ENCODE measurements at places on chromosomes 1 and 21. TPM values are rescaled to one million over a fixed set of nuclear protein-coding genes. Genes with fewer than 3 reads are reported as not detected.

ASB17 gene
- total RNA-seq = not detected

DNA sequence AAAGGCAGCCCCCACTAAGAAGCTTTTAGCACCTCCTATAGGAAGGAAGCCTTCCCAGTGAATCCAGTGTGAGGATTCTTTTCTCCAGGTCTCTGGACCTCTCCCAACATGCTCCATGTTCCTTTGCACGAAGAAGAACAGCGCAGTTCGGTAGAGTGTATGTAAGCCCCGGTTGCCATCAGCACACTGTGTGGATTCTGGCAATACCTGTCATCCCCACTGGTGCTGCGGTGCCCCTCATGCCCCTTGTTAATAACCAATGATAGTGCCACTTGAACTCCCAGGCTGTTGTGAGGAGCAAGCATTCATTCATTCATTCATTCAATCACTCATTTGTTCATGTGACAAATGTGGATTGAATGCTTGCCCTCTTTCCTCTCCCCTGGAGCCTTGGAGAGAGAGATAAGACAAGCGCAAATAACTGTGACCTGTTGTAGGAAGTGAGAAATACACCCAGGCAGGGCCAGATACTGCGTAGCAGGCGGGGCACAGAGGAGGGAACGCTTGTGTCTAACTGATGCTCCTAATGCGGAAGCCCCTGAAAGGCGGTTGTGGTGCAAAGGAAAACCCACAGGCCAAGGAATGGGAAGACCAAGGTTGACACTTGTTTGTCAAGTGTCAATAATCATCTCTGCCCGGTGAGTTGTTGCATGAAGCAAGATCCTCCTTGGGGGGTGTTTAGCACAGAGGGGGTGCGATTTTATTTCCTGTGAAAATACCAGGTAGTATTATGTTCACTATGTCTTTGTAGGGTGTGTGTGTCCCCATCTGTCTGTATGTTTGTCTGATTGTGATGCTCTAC, 9.8 kb downstream of the LGR6 start:
- no peak overlapping the region for H3K4me3 ChIP-seq
- no peaks in the 10 kb centered on the region for H3K27me3 ChIP-seq
- DNase-seq = no peak

- H3K4me1 ChIP-seq = no peaks in the 10 kb centered on the region
- H3K27ac ChIP-seq = no peak overlapping the region
Measured at GRCh38 chr1:159113596-159114433, 37.2 kb upstream of the AIM2 start.

URB2 gene
- 4.2 TPM for total RNA-seq

TSPEAR gene
- total RNA-seq = 0.52 TPM

NR5A2 gene
- total RNA-seq = 202 TPM

HRNR gene
- not detected for total RNA-seq
